ENCODE measurements at places on chromosomes 4 and X.

GRCh38 chr4:124939908-124940307 lies 227.4 kb upstream of the ANKRD50 start:
- no peak for DNase-seq

GRCh38 chrX:11551151-11551550 lies 114.6 kb downstream of the ARHGAP6 start:
- no peak for DNase-seq

DNA sequence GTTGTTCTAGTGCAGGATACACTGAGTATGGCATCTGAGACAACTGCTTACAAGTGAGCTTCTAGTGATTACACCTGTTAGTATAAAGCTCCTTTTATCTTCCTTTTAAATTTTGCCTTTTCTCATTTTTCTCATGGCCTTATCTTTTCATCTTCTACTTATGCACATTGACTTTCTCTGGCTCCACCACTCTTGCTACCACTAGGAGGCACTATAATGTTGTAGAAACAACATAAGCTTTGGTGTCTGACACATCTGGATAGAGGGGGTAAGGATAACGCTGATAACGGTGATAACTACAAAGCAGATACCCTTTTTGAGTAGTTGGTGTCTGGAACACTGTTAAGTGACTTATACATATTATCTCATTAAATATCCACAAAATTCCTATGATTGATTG lies 187.4 kb upstream of the TEX13C start:
- DNase-seq: no peak

GRCh38 chrX:19947612-19948011 lies 43.2 kb downstream of the BCLAF3 start:
- no peak for DNase-seq

GRCh38 chrX:113001836-113002235 lies 161.2 kb upstream of the AMOT start:
- DNase-seq: no peak

DNA sequence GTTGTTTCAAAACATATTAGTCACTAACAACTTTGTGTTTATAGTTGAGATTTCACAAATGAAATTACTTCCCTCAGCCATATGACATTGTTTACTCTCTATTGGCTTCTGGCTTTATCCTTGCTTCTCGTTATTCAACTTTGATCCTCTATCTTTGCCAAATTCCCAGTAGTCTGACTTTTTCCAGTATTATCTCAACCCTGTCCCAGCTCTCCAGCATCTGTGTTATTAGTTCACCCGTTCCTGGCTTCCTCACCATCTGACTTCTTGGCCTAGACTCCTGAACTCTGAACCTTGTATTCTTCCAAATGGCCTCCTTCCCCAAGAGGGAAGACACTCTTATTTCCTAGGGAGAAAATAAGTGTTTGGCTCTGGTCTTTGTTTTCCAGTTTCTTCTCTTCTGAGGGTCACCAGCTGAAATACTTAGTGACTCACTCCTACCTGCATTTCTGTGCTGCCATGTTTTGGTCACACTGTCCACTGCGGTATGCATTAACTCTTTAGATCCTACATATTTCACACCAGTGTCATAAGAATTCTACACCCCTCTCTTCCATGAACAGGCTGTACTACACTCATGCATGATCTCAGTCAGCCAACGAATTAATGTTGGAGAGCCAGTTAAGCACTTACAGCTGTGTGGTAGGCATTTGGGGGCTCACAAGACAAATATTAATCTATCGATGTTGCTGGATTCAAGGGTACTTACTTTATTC lies 17.0 kb upstream of the ARHGAP24 start:
- no peak for DNase-seq

DNA sequence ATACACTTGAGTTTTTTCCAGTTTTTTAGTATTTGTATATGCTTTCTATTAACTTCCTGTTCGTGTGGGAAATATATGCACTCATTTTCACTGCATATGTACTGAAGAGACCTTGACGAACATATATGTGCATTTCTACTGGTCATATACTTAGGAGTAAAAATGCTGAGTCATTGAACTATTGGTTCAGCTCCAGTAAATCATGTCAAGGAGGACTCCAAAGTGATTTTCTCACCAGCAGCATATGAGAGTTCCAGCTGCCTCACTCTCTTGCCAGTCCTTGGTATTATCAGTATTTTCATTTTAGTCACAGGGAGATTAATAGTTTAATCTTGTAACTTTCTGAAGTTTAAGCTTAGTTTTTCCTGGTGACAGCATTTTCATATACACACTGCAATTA lies 2750.2 kb downstream of the ARAP2 start:
- DNase-seq: no peak

GRCh38 chr4:33395731-33396485 lies 2675.7 kb downstream of the PCDH7 start:
- no peak for DNase-seq

- DNase-seq: no peak
Observed at GRCh38 chr4:39025552-39026085, 6.6 kb downstream of the TMEM156 start.

DNA sequence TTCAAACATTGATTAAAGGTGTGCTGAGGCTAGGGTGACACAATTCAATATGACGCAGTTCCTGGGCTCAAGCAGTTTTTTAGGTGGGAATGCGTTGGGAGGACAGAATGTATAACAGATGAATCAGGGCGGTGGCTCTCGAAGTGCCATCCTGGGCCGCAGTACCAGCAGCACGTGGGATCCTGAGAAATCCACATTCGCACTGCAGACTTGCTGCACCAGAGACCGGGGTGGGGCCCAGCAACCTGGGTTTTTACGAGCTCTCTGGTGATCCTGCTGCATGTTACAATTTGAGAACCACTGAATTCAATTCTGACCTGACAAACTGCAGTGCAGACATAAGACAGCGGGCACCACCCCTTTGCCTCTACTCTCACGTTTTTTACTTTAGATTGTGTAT lies 30.4 kb downstream of the FAM149A start:
- DNase-seq: no peak

DNA sequence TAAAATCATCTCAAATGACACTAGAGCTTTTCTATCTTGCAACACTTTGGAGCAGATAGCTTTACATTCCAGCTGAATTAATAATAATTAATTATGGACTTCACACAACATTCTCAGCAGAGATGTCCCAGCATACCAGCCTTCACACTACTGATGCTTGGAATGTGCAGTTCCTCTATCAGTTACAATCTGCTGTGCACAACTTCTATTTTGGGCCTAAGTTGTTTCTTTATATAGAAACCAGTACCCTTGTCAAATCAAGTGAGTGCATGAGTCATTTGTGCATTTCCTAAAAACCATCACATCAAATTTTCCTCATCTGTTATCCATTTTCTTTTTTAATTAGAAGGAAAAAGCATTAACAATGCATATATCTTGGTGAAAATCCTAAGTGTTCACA lies 8.8 kb upstream of the RASL11B start:
- no peak for DNase-seq

DNA sequence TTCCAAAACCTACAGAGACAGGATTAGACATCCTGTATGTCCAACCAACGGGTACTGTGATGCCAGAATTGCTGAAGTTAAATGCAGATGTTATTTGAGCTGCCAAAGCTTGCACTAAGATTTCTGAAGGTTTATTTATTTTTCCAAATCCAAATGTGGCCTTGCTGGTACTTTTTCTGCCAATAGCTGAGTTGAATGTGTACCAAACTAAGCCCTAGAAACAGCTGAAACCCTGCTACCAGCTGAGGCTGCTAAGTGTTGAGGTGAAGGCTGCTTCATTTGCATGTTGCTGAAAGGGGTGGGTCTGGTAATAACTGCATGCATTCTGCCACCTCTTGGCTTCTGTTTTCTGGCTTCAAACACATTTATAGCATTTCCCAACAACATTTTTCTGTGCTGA lies 366.5 kb downstream of the FAT4 start:
- DNase-seq: no peak

DNA sequence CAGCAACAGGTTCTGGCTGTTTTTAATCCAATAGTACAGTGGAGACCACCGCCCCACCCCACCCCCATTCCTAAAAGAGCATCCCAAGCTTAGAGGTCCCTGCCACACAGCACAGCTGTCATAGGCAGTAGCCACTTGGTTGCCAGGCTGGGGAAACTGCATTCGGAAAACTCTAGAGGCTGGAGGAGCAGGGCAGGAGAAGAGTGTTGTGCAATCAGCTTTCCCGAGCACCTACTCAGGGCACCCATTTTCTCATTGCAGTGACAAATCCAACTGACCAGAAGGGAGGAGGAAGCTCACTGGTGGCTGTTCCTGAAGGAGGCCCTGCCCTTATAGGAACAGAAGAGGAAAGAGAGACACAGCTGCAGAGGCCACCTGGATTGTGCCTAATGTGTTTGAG lies 1.1 kb downstream of the CXCL1 start:
- DNase-seq: no peak

DNA sequence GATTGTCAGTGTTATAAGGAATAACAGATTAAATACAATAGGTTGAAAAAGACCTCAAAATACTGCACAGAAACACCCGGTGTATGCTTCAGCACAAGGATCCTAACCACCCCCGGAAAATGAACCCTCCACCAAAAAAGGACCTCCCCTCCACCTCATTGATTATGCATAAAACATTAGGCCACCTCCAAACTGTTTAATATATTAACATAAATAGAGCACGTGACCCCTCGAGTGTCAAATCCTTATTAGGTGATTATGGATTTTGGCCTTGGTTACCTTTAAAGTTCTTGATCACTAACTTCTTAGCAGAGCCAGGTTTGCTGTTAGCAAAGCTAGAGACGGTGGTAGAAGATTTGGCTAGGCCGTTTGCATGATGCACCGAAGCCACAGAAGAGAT lies 958 bp downstream of the CUL4B start:
- DNase-seq: no peak

DNA sequence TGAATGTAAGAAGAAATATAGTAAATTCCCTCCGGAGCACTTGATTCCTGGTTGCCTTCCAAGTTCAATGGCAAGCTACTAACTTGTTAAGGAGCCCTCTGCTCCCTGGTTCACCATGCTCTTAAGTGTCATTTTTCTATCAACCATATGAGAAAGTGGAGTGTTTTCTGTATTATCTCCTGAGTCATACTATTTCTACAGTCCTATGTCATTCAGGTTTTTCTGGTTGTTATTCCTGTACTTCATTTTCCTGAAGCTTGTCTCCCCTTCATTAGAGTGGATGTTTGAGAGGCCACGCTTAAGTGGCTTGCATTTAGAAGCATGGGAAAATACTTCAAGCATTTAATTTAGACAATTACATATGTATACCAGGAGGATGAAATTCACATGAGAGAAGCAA lies 14.7 kb upstream of the EPGN start:
- no peak for DNase-seq

- no peak for DNase-seq
Observed at GRCh38 chr4:42586775-42587174, 70.1 kb downstream of the ATP8A1 start.

DNA sequence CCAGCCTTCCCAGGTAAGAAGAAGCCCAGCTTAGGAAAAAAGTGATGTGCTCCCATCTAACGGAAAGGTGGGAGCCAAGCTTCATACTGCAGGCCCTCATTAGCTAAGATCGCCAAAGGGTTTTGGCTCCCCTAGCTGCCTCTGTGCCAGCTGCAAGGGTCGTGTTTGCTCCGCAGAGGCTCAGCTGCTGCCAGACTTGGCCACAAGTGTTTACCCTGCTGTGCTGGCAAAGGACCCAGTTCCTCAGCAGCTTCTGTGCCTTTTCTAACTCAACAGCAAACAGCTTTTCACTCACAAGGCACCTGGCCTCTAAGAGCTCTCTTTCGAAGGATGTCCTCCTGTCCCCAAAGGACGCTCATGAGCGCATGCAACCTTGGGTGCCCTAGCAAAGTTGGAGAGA lies 12.2 kb upstream of the VMA21 start:
- no peak for DNase-seq

- DNase-seq: no peak
Observed at GRCh38 chr4:122709236-122709635, 23.3 kb upstream of the BBS12 start.

DNA sequence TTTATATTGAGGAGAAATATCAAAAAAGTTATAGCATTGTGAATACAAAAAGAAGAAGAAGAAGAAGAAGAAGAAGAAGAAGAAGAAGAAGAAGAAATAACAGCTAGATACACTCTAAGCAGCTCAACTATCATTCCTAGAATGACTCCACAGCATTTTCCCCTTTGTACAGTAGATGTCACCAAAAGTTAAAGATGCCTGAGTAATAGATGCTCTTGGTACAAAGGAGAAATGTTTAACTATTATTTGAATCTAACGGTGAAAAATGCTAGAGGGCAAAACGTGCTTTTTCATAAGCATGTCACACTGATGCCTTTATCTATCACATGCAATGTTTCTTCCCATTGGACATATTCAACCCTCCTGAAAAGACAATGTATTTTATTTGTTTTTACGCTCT lies 178.4 kb upstream of the GPRIN3 start:
- DNase-seq: no peak

- DNase-seq: no peak
Observed at GRCh38 chr4:168639914-168640313, 143.1 kb downstream of the PALLD start.

DNA sequence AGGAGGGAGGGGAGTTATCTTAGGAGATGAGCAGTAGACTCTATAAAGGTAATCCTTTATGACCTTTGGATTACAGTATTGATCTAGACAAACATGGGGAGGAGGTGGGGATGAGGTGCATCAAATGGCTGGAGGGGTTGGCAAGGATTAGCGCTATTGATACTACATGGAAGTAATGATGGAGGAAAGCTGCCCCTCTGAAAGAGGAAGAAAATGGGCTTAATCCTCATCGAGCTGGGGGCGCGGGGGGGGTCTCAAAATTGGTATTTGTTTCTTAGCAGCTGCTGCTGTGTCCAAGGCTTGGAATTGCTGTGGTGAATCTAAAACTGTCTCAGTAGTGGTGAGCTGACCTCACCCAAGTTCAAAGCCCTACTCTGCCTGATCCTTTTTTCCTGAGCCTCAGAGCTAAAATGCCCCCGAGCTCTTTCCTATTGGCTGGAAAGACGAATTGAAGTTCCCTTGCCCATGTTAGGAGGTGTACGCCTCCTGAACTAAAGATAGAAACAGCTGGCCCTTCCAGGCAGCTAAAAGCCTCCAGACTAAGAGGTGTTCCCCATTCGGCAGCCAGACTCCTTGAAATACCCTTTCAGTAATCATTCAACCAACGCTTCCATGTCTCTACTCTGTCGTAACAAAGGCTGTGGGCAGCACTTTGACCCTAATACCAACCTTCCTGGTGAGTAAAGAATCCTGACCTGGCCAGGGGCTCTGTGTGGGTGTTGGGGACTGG lies at the start of gene ITGB1BP2:
Gene ITGB1BP2, plus strand, starts transcription at position 556 of the 730 bp plus-strand sequence. Its CDS starts 57 bp downstream, at position 613.
- DNase-seq: no peak

- DNase-seq: no peak
Observed at GRCh38 chrX:110667706-110668105, 127.9 kb downstream of the CHRDL1 start.

DNA sequence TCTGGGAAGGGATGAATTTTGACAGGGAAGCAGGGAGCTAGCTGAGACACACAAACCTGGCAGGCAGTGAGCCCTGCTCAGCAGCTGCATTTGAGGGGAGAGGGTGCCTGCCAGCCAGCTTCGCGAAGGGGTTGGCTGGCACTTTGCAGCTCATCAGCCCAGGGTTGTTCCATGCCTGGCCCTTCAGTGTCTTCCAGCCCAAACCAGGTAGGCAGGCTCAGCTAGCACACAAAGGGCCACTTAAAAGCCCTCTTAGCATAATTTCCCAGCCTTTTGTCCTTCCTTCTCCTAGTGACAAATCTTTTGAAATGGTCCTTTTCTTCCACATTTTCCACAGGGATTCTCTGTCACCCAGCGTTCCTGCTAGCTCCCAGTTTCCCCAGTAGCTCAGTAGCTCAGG lies 4.3 kb upstream of the FRMPD3 start:
- no peak for DNase-seq

- DNase-seq: no peak
Observed at GRCh38 chr4:126976850-126977632, 655.7 kb upstream of the INTU start.

- DNase-seq: no peak
Observed at GRCh38 chr4:167622481-167623240, 388.4 kb upstream of the SPOCK3 start.

All from activated CD4-positive, alpha-beta T cell treated with anti-CD3 and anti-CD28 coated beads for 4 hours (primary cell).